RKO (cell line): ENCODE measurements at places on chromosomes 3 and 15.

GRCh38 chr15:52789601-52790168 is 451 bp downstream of the ONECUT1 start:
- no peak for DNase-seq

DNA sequence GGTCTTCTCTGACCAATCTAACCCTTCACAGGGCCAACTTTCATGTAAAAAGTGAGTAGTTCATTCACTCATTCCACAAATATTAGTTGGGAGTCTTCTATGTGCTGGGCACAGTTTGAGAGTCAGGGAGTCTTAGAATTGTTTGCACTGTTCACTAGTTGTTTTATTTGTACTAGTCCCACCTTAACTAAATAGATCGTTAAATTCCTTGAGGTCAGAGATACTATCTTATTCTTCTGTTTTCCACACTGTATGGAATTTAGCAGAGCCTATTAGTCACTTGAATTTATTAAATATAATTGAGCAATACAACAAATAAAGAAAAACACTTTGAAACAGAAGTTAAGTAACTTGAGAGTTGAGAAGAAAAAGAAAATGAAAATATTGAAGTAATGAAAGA is 40.8 kb upstream of the SPTSSB start:
- no peak for DNase-seq

- DNase-seq, result peak; percentile 65
Observed at GRCh38 chr3:94249491-94250079, 186.7 kb downstream of the NSUN3 start.

GRCh38 chr3:63922491-63923199 is 10.5 kb upstream of the SCAANT1 start:
- no peak for DNase-seq

DNA sequence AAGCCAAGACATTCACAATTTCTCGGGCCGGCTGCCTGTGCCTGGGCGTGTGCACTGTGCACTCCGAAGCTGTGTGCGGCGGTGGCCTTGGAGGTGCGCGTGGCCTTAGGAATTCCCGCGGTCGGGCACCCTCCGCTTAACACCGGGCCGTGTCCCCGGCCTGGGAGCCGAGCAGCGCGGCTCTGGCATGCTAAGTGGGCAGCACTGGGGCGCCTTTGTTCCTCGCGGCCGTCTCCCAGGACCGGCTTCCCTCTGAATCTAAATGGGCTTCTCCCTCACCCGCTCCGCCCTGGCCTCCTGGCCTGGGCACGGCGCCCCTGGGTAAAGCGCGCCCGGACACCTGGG is 498 bp upstream of the ARNT2 start:
- DNase-seq, result peak; percentile 45

DNA sequence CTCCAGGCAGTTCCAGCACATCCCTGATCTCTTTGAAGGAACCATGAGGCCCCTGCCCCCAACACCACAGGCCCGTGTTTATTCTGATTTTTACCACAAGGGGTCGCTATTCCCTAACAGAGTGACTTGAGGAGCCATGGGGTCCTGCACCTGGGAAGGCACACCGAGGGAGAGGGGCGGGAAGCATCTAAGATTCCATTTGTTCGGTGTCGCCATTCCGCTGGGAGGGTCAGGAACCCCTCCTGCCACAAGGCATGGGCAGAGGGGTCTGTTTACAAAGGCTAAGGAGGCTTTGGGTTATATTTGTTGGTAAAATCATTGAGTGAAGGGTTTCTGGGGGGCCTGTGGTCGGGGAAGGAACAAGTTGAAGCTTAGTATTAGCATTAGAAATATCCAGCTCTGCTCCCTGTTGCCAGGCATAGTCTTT is 77.1 kb downstream of the WDR76 start:
- peak; percentile 45 for DNase-seq
